Frontal cortex (tissue), 4 donors: ENCODE measurements at places on chromosomes 3 and 15. TPM values are rescaled to one million over a fixed set of nuclear protein-coding genes. Genes with fewer than 3 reads are reported as not detected.

DNA sequence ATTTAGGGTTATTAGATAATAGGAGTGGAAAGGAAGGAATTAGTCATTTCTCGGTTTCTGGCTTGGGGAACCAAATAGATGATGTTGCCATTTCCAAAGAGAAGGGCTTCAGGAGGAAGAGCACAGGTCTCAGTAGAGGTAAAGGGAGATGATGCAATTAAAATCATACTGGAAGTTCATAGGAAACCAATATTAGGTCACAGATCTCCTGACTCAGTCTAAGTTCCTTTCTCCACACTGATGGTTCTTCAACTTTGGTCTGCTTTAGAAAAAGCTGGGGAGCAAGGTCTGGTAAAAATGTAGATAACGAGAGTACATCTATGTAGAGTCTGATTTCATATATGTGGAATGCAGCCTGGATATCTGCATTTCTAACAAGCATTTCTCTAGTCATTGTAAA, 130.9 kb downstream of the POLQ start:
- no peak for DNase-seq

DNA sequence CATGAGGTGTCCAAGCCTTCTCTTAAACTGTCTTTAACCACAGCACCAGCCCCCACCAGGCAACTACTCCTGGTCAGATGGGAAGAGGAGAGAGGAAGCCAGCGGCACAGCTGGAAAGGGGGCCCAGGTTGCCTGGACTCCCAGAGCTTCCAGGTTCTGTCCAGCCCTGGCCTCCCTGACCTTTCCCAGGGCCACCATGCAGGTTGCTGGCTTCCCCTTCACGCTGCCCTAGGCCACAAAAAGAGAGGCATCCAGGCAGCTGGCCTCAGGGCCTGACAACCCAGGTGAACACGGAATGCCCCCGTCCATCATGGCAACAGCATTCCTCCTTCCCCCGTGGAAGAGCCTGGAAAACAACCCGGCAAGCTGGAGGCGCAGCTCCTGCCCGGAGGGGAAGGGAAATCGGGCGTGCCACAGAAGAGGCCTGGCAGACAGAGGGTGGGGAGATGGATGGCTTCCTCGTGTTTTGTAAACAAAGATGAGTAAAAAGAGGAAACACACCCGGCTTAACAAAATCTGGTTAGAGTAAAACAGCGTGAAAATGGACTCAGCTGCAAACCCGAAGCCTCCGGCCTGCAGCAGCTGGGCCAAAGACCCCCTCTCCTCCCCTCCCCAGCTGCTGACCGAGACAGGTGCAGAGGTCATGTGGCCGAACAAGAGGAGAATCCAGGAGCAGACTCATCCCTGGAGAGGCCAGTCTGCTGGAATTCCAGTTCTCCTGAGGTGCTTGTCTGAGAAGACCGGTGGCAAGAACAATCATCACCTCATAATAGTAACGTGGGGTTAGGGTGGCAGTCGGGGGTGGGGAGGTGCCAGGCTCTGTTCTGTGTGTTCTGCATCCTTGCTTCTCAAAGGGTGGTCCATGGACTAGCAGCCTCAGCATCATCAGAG, 15.5 kb downstream of the BMF start:
- DNase-seq, result no peak

- DNase-seq, result no peak
Observed at GRCh38 chr3:11476735-11477144, 167.0 kb downstream of the VGLL4 start.

GRCh38 chr3:16478516-16478915, 35.0 kb downstream of the RFTN1 start:
- DNase-seq, result no peak

GRCh38 chr15:75943713-75944215, 40.1 kb downstream of the FBXO22 start:
- no peak for DNase-seq

- DNase-seq, result no peak
Observed at GRCh38 chr3:10242182-10243065, 5.8 kb upstream of the TATDN2 start.

DNA sequence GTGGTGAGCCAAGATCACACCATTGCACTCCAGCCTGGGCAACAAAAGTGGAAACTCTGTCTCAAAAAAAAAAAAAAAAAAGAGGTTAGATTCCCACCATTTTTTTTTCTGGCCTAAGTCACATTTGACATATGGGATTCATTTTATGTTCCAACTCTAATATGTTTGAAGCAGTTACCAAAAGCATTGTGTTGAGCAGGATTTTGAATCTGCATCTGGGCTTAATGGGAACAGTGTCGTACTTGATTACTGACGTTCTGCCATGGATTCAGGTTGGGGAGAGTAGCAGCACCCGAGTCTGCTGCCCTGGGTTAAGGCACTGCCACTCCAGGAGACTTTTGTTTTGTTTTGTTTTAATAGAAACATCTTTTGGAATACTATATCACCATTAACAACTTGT, 348.7 kb upstream of the TBL1XR1 start:
- DNase-seq, result no peak

DNA sequence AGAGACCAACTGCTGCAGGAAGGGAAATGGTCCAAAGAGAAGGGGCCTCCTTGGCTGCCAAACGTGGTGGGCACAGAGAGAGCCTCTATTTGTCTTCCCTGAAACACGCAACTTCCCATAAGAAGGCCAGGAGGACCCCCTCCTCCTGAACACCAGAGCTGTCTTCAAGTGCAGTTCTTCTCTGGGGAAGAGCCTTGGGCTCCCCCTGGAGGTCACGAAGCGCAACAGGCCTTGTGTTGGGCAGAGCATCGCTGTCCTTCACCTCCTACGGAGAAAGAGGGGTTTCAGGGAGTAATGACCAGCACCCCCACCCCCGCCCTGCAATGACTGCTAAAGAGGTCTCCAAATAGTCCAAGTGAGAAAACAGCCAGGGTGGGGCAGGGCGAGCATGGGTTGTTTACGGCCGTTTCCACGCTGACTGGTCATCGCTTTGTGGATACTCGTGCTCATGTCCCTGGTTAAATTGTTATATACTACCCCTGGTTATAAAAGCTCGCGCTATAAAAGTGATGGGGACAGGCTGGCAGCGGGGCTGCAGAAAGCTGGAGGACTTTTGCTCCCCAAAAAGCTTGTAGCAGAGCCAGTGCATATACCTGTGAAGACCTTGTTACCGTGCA, 397.5 kb upstream of the ATP10A start:
- no peak for DNase-seq

DNA sequence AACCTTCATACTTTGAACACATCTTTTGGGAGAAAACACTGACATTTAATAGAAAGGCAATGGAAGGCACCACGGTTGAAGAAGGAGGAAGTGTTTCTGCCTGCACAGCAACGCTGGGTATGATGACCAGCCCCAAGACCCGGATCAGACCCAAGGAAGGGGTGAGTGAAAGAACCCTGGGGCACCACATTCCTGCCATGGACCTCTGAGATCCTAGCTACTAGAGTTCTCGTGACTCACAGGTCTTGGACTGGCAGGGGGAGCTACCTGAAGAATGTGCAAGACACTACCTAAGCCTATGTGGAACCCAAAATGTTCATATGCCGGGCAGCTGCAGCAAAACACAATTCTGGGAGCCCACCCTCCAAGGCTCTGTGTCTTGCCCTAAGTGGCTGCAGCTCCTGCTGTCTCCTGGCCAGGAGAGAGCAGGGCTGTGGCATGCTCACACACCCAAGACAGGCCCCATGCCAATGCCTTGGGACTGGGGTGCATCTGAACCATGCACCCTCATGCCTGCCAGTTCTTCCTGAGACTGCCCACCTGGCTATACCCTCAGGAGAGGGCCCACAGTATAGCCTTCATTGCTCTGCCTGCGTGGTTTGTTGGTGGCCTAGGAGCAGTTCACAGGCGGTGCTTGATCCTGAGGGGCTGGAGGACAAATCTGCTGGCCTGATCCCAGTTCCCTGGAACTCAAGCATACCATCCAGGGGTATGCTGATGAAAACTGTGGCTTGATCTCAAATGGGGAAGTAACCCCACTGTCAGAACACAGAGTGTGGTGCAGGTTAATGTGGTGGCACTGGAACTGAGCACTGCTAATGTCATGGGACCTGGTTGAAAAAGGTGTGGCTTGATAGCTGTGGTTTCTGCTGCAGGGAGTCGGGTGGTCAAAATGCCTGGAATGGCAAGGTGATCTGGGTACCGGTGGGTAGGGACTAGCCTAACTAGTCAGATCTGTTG, 353.3 kb upstream of the ARHGEF26 start:
- DNase-seq, result no peak

- no peak for DNase-seq
Observed at GRCh38 chr3:101536266-101536665, 23.3 kb upstream of the SENP7 start.

DNA sequence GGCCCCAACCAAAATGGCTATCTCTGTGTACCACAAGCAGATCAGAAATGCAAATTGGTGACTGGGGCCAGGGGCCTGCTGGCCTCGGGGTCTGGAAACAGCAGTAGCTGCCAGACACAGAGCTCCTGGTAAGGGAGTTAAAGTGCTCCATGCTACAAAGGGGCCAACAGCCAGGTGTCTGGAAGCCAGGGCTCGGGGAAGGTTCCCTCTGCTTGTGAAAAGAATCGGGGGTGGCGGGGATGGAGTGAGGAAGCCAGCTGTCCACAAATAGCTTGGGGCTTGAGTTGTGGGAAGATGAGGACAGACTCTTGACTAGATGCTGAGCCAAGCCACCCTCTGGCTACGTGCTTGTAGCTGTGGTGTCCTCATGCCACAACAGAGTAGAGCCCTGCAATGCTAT, 39.3 kb downstream of the CHRD start:
- no peak for DNase-seq

DNA sequence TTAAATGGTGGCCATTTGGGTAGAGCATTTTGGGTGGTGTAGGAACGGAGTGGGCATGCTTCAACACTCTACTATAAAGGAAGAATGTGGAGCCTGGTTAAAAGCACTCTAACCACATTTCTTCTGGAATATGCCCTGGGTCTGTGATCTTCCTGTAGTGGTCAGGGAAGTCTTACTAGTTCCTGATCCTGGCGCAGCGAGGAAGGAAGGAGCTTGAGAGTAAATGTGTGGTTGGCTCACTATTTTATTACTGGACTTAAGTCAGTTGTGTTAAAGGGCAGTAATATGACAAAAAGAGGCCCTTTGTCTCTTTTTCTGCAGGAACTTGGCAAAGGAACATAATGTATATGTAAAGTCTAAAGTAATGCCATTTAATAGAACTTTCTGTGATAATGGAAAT, 197.6 kb upstream of the ZPLD1 start:
- DNase-seq, result no peak

DNA sequence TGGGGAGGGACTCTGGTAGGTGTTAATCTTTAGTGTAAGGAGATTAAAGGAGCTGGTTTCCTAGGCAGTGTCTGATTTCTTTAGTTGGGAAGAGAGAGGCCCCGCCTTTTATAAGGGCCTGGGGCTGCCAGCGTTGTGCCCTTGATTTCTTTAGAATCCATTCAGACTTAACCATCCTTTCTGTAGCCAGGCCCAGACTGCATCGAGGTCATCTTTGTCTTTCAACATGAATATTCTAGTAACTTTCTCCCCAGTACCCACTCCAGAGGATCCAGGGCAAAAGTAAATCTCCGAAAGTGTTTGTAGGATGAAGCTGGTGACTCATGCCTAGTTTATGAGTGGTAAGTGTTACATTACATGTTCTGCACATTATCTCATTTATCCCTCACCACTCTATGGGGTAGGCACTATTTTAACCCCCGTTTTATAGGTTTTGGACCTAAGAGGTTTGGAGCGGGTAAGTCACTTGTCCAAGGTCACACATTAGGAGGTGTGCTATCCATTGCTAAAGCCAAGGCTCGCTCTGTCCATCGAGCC, 11.8 kb upstream of the USP3 start:
- no peak for DNase-seq

- DNase-seq, result no peak
Observed at GRCh38 chr3:8470801-8471200, 30.8 kb upstream of the LMCD1 start.

The ST3GAL6 gene
- total RNA-seq, result 18.3 TPM

The DUOX1 gene
- total RNA-seq, result not detected

The COL6A5 gene
- under 0.01 TPM for total RNA-seq

The MAP2K5 gene
- 11.0 TPM for total RNA-seq

The CAND2 gene
- total RNA-seq, result 11.4 TPM

The TAGLN3 gene
- 174 TPM for total RNA-seq

The ECE2 gene
- total RNA-seq, result 3.7 TPM

The USP13 gene
- 10.2 TPM for total RNA-seq

The CCR9 gene
- total RNA-seq, result 0.41 TPM
